ENCODE measurements at places on chromosomes 16 and 17. TPM values are rescaled to one million over a fixed set of nuclear protein-coding genes. Genes with fewer than 3 reads are reported as not detected.

Gene CXCL16
- total RNA-seq, result 1.8 TPM

Gene COG4
- 49.6 TPM for total RNA-seq

Gene PPP1R27
- not detected for total RNA-seq

Gene WNK4
- total RNA-seq, result 0.69 TPM

Gene KRT31
- total RNA-seq, result 0.23 TPM

Gene PSMB3
- 160 TPM for total RNA-seq

Gene SLC5A11
- total RNA-seq, result not detected

Gene OR4D1
- total RNA-seq, result under 0.01 TPM

Gene AGRP
- total RNA-seq, result not detected

Gene TEDC2
- total RNA-seq, result 6.5 TPM

Gene ANKRD40CL
- not detected for total RNA-seq

Gene STH
- total RNA-seq, result 6.0 TPM

Gene SP6
- total RNA-seq, result 0.23 TPM

Gene KRTAP4-5
- not detected for total RNA-seq

Gene MT4
- total RNA-seq, result not detected

Gene PLCD3
- total RNA-seq, result 14.1 TPM

Gene TEX19
- not detected for total RNA-seq

Gene KDM6B
- 13.1 TPM for total RNA-seq

Gene CDH3
- total RNA-seq, result 6.5 TPM

Gene PRDM7
- total RNA-seq, result not detected

Gene MYLK3
- 5.5 TPM for total RNA-seq

Gene GHDC
- 5.1 TPM for total RNA-seq

Gene PPL
- total RNA-seq, result 13.4 TPM

Gene CLDN7
- 0.92 TPM for total RNA-seq

Gene TBC1D3B
- total RNA-seq, result 0.69 TPM

Gene TBC1D3K
- not detected for total RNA-seq

Gene CSH2
- total RNA-seq, result not detected

Gene CHTF18
- 7.2 TPM for total RNA-seq

Gene RPL27
- 935 TPM for total RNA-seq

Gene C17orf107
- total RNA-seq, result 3.0 TPM

Gene CDK5R1
- total RNA-seq, result 176 TPM
